EL (cell line): ENCODE measurements at places on chromosomes 4 and X.
A peak's percentile ranks its signal among the peaks of the same experiment; 100 is the strongest.

- no peak for DNase-seq
These were observed 76.1 kb upstream of the SH3RF1 start for GRCh38 chr4:169346840-169347239.

GRCh38 chr4:101977076-101977475 lies 186.5 kb downstream of the BANK1 start:
- DNase-seq: peak; percentile 97

GRCh38 chr4:37584071-37584470 lies 102.1 kb downstream of the RELL1 start:
- DNase-seq: no peak

GRCh38 chrX:22399437-22400192 lies 126.9 kb downstream of the CBLL2 start:
- peak; percentile 74 for DNase-seq

GRCh38 chrX:109632906-109633504 lies 8.0 kb upstream of the KCNE5 start:
- DNase-seq: peak; percentile 21

DNA sequence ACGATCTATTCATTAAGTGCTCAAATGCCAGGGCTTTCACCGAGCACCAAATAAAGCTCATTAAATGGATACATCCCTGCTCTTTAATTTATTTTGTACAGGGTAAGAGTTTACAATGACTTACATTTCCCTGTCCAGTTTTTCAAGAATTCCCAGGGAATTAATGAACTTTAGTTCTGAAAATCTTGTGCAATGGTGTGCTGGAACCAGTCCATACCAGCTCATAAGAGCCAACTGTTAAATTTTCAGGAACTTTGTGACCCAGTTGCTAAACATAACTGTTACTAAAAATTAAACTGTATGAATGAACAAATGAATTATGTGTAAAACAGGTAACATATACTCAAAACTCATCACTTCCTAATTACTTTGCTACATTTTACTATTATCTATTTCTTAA lies 191.7 kb upstream of the RASGEF1B start:
- no peak for DNase-seq

DNA sequence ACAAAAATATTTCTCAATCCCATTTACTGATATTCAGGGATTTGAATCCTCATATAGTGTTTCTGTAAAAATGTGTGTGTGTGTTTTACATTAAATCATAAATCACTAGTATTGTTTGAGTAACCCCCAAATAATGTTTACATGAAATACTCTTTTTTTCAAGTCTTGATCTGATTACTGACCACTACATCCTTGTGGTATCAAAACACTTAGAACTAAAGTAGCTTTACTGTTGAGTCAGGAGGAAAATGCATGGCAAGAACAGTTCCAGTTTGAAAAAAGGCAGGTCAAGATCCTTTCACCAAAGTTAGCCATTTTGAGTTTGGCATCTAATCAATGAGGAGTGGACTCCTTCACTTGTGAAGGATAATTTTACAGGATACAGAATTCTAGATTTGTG lies 3.6 kb upstream of the WDR19 start:
- DNase-seq: no peak

DNA sequence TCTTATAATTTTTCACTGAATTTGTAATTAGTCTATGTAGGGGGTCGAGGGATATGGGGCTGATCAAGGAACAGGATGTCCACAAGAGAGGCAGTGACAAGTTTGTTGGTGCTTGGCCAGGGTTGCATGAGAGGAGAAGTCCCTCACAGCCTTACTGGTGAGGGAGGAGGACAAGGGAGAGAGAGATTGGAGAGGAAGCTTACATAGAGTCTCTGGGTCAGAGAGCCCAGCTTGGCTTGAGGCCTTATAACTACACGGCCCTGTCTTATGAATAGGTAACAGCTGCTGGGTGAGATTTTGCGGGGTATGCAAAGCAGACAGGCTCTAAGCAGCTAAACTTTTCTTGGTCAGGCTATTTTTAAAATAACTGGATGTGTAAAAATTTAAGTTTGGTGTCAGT lies 37.9 kb upstream of the OTUD4 start:
- no peak for DNase-seq

DNA sequence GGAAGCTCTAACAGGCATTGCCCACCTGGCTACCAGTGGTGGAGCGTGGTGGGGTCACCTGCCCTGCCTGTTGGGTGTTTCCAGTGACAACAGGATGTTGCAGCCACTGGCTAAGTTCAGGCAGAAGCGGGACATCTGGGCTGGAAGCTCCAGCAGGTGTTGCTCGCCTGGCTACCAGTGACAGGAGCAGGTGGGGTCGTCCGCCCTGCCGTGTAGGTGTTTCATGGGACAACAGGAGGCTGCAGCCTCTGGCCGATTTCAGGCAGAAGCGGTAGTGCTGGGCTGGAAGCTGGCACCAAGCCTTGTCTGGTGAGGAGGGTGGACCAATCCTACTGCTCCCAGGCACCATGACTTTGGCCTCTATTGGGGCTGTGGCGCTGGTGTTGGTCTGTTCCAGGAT lies 39.4 kb downstream of the RIPPLY1 start:
- DNase-seq: no peak

DNA sequence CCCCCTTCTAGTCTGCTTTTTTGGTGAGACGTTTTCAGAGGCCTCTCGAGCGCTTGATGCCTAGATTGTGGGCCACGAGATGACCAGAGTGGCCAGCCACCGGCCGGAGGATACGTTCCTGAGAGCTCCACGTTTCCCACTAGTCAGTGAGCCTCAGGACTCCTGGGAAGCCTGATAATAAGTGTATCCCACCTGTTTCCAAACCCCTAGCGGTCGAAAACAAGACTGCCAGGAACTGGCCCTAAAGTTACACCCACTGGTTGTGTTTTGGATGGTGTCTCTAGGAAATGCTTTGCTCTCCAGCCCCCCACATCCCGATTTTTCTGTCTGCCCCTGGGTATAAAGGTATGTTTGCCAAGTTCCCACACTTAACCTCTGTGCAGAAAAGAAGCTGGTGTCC lies 4.6 kb upstream of the RS1 start:
- DNase-seq: no peak

DNA sequence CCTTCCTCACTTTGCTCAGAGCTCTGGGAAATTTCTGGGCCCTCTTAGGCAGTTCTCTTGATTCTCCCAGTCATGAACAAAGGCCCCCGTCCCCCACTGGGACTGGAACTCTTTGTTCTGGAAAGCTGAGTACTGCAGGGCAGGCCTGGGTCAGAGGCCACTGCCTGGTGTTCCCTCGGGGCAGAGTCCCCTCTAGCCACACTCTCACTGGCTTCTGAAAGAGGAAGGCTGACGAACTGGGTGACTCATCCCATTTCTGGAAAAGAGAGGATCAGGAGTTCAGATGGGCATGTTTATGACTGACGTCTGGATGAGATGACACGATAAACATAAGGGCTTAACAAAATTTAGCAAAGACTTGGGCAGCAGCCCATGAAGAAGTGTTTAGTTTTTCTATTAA lies 47.7 kb downstream of the DDX3X start:
- DNase-seq: peak; percentile 80

- no peak for DNase-seq
These were observed 2.2 kb downstream of the RNF150 start for GRCh38 chr4:141130947-141131605.

DNA sequence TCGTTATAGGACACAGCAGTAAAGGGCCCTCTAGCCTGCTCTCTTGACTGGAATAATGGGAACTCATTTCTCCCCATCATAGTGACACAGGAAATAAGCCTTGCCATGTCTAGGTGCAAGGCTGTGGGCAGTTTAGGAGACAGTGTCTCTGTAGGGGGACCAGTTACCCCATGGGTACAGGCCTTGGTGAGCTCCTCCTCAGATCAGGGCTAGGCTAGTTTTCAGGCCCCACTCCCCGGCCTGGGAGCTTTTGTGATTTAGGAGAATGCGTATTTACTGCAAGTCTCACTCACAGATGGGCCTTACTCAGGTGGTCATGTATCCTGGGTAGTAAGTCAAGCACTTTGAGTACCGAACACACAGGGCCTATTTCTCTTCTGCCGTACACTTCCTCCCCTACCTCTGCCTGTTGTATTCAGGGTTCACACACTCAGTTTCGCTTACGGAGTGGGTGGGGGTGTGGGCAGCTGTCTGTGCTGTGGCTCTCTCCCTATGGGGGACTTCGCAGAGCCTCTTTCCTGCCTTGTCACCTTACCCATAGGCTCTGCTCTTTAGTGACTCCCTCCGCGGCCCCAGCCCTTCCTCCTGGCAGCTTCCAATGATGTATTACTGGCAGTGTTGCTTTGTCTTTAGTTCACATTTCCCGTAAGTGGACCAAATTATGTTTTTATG lies 34.2 kb downstream of the FAM193A start:
- DNase-seq: no peak

- DNase-seq: peak; percentile 82
These were observed 95.4 kb upstream of the NUDT6 start for GRCh38 chr4:123017636-123018395.

GRCh38 chrX:129823115-129823514 lies 20.6 kb downstream of the ZDHHC9 start:
- DNase-seq: peak; percentile 35
